Cortex of kidney (tissue), 1 donor: ENCODE measurements at places on chromosomes 16 and 17.

- no peak for DNase-seq
Measured at GRCh38 chr16:56758432-56758831, 28.5 kb downstream of the NUP93 start.

GRCh38 chr16:68802190-68802589 lies 41.1 kb upstream of the TANGO6 start:
- no peak for DNase-seq

DNA sequence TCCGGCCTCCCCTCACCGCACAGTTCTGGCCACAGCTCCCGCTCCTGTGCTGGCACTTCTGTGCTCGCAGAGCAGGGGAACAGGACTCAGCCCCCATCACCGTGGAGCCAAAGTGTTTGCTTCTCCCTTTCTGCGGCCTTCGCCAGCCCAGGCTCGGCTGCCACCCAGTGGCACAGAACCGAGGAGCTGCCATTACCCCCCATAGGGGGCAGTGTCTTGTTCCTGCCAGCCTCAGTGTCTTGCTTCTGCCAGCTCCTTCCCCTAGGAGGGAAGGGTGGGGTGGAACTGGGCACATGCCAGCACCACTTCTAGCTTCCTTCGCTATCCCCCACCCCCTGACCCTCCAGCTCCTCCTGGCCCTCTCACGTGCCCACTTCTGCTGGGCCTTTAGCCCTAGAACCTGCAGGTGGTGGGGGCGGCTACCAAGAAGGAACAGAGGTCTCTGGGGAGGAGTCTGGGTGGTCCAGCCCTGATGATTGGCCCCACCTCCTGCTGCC lies 645 bp upstream of the ELMO3 start:
- DNase-seq: no peak

DNA sequence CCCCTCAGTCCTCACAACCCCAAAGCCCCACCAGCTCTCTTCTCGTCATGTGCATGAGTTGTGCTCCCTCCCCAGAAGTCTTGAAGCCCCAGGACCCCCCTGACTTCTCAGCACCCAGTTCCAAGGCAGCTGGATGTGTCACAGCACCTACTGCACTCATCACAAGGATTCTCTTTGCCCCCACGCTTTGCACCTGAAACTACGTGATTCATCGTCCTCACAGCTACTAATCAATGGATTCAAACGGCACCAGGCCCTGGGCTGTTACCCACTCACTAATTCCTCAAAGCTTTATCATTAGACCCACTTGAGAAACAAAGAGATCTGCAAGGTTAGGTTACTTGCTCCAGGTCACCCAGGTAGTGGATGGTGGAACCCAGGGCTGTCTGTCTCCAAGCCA lies 45.1 kb upstream of the NDRG4 start:
- DNase-seq: no peak

- no peak for DNase-seq
Measured at GRCh38 chr16:25713785-25714570, 22.2 kb downstream of the HS3ST4 start.

DNA sequence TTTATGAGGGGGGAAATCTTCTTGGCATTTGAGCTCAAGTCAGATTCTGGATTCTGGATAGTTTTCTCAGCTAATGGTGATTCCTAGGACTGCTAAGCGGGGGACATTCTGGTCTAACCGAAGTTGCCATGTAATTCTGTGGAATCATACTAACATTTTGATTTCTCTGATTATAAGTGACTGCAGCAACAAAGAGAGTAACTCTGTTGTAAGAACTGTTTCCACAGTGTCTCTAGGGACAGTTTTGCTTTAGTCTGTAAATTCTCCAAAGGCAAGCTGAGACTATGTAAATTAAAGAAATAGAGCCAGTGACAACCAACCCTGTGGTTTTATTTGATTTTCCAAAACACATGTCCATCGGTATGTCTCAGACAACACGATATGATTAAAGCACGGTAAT lies 286.2 kb downstream of the IRX3 start:
- no peak for DNase-seq

DNA sequence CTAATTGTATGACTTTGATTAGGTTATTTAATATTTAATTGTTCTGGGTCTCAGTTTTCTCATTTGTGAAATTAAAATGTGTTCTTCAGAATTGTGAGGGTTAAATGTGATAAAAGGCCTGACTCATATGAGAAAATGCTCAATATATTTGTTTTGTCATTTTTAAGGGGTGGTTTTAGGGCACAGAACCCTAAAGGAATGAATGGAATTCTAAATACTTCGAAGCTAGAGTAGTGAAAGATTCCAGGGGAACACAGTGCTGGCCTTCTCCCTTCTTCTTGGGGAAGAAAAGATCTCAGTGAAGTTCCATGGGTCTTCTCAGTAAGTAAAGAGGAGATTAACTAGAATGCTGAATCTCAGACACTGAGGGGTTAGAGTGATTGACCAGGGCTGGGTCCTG lies 3.9 kb upstream of the SMPD3 start:
- no peak for DNase-seq

GRCh38 chr17:63999680-64000531 lies 1.8 kb downstream of the PRR29 start:
- no peak for DNase-seq

GRCh38 chr17:80755650-80756405 lies 211.2 kb downstream of the RPTOR start:
- no peak for DNase-seq

GRCh38 chr16:67966549-67967182 lies 1.8 kb downstream of the SLC12A4 start:
- no peak for DNase-seq

- no peak for DNase-seq
Measured at GRCh38 chr16:48446534-48446920, 61.3 kb upstream of the SIAH1 start.

- no peak for DNase-seq
Measured at GRCh38 chr16:8388684-8389083, 201.6 kb downstream of the TMEM114 start.
